ENCODE measurements at places on chromosomes 7 and 10. TPM values are rescaled to one million over a fixed set of nuclear protein-coding genes. Genes with fewer than 3 reads are reported as not detected.

DNA sequence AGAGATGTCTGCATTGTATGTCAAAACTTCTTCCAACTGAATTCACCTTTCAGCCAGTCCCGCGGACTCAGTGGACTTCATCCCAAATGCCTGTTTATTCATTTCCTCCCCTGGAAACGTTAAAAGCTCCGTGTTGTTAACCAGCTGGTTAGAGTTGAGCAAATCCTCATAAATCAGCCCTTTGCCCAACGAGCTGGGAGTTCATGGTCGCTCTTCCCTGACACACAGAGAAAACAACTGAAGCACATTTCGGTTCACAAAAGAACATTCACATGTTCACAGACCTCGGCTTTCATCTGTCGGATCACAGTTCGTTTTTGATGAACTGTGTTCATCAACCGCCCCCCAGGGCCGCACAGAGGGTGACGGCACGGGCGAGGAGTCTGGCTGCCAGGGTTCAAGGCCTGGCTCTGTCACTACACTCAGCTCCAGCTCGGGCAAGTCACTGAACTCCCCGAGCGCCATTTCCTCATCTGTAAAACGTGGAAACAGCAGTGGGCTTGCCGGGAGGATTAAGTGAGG, 62.6 kb downstream of the GLI3 start:
- no peak for DNase-seq

DNA sequence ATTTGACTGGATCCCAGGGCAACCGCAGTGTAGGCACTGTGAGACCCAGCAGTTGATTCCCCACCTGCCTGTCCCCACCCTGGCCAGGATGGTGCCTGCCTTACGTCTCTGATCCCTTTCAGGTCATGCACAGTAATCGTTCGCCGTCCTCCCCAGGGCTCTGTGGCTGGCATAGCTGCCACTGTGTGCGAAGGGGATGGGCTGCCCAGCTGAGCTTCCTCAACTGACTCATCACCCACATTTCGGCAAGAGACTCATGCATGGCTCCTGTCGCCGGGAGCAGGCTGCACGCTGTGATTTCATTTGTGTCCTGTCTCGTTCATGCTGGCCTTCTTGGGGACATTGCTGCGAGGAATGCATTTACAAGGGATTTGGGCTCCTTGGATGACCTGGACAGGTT, 252.4 kb downstream of the KLF6 start:
- DNase-seq = no peak

PTER gene
- 20.5 TPM for total RNA-seq

DNA sequence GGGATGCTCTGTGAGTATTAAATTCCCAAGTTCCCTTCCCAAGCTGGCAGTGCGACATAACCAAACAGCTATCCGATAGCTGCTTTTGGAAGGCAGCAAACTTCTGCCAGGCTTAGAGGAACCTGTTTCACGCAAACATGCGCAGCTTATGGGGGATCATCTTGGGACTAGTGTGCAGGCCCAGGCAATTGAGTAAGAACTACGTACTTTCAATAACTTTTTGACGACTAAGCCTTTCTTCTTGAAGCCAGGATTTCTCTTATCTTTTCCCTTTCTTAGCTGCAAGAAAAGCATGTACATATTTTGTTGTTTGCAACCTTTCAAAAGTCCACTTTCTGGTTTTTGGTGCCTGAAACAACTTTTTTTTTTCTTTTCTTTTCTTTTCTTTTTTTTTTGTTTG, 28.7 kb upstream of the SEPHS1 start:
- DNase-seq = no peak

DNA sequence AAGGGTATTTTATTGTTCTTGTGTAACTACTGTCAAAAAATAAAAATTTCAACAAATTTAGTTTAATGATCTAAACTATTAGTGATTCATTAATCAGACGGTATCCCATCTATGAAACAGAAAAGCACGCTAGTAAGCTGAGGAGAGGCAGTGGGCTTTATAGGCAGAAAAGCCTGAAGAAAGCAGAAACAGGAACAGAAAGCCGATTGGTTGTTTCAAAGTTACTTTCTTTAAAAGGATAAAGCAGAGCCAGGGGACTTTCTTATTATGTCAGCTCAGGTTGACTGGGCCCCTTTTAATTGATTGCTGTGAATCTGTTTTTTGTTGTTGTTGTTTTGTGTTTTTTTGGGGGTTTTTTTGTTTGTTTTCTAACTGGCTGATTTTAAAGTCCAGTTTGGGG, 105.5 kb downstream of the TES start:
- no peak for DNase-seq

- DNase-seq = no peak
Observed at GRCh38 chr7:46197785-46198540, 276.9 kb upstream of the IGFBP3 start.

DNA sequence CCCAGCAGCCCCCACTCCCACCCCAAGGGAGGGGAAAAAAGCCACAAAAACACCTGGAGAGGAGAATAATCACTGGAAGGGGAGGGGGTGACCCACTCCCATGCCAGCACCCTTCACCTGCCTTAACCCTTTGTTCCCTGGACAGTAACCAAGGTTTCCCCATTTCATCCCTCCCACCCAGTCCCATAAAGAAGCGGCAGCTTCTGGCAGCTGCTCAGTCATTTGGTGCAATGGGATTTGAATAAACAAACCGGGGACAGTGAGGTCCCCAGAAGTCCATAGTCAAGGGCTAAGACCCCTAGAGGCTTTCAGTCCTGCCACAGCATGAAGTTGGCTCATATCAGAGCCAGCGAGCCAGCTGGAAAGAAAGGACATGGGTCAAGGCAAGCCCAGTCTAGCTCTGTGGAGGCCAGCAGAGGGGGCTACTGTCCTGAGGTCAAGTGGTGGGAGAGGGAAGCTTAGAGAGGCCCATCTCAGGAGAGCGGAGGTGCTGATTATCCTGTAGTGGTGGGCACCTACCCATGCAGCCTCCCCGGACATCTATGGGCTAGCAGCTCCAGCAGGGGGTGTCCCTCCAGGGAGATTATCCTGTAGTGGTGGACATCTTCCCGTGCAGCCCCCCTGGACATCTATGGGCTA, 58.9 kb upstream of the LBX1 start:
- peak; percentile 44 for DNase-seq

- DNase-seq = no peak
Observed at GRCh38 chr7:4010061-4010605, 672.0 kb upstream of the FOXK1 start.

GIMAP6 gene
- 0.18 TPM for total RNA-seq

MMD2 gene
- not detected for total RNA-seq

TAS2R41 gene
- total RNA-seq = not detected

DNA sequence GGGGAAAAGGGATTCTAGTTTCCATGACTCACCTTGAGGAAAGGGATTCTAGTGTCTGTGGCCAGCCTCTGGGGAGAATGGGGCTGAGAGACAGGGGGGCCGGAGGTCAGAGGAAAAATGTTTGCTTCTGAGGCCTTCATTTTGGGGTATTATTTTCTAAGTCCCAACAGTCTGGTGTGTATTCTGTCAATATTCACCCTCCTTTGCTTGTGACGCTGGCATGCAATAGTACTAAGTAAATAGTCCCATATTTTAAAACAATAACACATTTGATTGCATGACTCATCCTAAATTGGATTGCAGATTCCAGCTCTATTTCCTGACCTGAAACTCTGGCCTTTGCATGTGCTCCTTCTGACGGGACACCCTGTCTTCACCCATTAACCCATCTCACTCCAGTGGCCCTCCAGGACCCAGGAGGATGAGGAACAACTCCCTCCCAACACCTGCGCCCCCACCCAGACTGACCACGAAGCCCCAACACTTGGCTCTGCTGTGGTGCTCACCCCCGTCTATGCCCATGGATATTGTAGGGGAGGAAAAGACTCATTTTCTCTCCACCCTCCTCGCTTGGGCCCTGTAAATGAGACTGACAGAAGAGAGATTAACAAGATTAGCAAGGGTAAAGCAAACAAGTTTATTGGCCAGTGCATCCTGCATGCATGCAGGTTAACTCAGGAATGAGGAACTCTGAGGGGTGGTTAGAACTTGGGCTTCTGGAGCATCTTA, 495.6 kb upstream of the KLF6 start:
- peak; percentile 54 for DNase-seq

DNA sequence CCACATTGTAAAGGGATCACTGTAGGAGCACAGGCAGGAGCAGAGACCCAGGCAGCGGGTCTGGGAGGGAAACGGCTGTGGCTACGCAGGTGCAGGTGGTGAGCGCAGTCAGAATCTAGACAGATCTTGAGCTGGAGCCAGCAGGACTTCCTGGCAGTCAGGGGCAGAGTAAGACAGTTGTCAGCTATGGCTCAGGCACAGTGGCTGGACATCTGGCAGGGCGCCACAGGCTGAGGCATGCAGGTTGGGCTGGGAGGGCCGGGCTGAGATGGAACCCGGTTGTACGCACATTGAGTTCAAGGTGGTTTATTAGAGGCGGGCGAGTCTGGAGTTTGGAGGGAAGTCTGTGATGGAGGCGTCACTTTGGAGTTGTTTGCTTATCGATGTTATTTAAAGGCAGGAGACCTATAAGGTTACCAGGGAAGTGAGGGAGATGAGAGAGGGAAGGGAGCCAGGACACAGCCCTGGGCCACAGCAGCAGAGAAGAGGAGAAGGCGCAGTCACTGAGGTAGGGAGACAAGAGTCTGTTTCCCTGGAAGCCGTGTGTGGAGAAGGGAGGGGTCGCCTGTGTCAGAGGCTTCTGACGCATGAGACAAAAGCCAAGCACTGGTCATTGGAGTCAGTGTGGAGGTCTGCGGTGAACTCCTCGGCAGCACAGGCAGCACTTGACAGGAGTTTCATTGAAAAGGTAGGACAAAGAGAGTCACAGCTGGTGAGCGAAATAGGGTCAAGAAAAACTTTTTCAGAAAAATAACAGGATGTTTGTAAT, 73.8 kb downstream of the LANCL2 start:
- peak; percentile 28 for DNase-seq

- DNase-seq = no peak
Observed at GRCh38 chr10:10133281-10133680, 884.4 kb upstream of the CELF2 start.

PDZD7 gene
- total RNA-seq = 0.27 TPM

NPC1L1 gene
- total RNA-seq = not detected
